KBM-7 (cell line): ENCODE measurements at places on chromosomes 1 and 21.

GRCh38 chr1:62140666-62141065 is 54.0 kb upstream of the L1TD1 start:
- no peak for DNase-seq

DNA sequence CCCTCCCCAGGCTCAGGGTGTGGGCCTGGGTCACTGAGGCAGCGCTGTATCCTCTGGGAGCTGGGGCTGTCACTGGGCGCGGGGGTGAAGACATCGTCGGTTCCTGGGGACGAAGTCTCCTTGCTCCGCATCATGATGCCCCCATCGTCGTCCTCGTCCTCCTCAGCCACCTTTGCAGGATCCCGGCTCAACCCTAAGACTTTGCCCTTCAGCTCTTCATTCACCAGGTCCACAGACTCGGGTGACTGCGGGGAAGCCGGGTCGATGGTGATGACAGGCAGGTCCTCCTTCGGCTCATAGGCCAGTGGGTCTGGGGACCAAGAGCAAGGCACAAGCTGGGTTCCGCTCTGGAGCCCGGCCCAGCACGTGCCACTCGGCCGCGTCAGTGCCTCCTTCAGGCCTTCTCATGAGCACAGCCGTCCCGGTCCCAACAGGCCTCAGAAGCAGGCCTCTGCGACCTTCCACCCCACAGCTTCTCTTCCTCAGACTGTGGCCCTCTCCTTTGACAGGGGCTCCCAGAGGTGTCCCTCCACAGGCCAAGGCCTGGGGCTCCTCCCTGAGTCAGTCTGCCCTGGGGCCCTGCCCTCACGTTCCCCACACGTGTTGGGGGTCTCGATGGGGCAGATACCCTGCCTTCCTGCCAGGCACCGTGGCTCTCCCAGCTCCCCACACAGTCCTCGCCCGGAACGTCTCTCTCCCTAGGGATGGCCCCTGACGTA is 54.4 kb downstream of the SLC9A1 start:
- no peak for DNase-seq

GRCh38 chr1:25735956-25736529 is 64.0 kb upstream of the SELENON start:
- DNase-seq, result no peak

GRCh38 chr1:230105245-230105753 is 38.3 kb downstream of the GALNT2 start:
- no peak for DNase-seq

GRCh38 chr1:39561279-39561678 is 15.3 kb downstream of the PABPC4 start:
- DNase-seq, result no peak
